ENCODE measurements at places on chromosomes 3 and 15.
A peak's percentile ranks its signal among the peaks of the same experiment; 100 is the strongest.

DNA sequence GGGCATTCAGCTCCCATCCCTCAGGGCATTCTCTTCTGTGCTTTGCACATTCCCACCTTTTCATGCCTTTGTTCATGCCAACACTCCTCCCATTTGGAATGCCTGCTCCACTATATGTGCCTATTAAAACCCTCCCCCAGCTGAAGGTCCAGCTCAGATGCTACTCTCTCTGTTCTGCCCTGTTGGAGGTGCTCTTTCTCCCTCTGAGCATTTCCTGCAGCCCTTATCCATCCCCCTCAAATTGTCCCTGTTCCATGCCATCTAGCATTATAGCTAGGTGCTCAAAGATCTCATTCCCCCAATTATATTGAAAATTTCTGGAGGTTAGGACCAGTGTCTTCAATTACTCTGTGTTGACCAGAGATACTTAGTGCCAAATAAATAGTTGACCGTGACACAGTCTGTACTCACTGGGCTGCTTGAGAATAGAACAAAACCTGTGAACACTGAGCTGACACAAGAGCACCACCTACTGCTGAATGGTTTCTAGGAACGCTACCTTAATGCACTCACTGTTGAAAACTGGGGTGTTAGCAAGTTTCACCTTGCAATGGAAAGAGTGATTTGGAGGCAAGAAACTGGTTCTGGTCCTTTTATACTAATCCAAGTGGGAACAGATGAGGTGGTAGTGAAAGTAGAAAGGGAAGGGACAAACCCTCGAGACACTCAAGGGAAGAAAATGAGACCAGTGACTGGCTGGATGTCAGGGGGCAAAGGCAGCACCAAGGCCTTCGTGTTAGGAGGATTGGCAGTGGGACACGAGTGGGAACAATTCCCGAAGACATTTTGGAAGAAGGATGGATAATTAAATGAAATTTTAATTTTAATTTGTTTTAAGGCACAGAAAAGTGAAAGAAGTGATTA is 289.8 kb upstream of the ROPN1 start:
- peak; percentile 16 for DNase-seq

GRCh38 chr3:85760342-85760741 is 801.6 kb downstream of the CADM2 start:
- DNase-seq = no peak

DNA sequence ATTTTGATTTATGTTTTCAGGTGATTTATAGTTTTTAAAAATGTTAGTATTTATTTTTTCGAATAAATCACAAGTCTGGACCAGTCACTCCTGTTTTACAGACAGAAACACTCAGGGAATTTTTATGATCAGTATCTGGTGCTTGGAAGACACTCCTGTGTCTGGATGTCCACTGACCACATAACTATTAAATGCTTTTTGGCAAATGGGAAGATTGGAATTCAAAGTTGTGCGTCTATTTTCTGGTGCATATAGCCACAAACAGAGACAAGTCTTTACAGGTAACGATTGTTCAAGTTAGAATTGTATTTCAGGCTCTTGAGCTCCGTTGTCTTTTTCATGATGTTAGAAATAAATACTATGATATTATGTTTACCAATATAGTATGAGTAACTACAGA is 12.2 kb downstream of the CP start:
- no peak for DNase-seq

DNA sequence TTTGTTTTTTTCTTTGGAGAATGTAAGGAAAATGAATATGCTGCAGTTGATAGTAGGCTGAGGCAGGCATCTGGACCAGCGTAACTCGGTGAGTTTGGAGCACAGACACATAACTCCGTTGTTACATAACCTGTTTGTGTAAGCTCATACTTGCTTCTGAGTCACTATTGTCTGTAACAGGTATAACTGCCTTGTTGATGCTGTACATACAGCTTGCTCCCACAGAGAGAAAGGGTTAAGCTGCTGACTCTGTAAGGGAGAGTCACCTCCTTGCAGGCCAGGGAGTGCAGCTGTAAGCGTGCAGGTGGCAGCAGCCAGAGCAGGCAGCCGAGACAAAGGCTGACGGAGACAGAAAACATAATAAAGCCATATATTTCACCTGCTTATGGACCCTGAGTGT is 20.4 kb downstream of the RETNLB start:
- no peak for DNase-seq

DNA sequence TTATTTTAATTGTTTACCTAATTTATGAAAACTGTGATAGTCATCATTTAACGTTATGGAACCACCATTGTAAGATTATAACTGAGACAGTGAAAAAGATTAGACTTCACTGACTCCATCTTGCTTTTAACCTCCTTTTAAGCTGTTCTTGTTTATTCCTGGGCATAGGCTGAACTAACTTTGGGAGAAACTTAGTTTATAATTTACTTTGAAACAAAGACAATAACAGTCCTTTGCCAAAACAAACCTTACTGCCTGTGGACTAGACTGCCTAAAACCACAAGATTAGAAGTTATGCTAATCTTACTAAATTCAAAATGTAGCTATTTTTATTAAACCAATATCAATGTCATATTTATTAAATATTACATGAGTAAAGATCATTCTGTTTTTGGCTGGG is 44.3 kb upstream of the TMEM45A start:
- no peak for DNase-seq

- DNase-seq = peak; percentile 19
Measured at GRCh38 chr15:42800731-42801474, 64.0 kb upstream of the CDAN1 start.

DNA sequence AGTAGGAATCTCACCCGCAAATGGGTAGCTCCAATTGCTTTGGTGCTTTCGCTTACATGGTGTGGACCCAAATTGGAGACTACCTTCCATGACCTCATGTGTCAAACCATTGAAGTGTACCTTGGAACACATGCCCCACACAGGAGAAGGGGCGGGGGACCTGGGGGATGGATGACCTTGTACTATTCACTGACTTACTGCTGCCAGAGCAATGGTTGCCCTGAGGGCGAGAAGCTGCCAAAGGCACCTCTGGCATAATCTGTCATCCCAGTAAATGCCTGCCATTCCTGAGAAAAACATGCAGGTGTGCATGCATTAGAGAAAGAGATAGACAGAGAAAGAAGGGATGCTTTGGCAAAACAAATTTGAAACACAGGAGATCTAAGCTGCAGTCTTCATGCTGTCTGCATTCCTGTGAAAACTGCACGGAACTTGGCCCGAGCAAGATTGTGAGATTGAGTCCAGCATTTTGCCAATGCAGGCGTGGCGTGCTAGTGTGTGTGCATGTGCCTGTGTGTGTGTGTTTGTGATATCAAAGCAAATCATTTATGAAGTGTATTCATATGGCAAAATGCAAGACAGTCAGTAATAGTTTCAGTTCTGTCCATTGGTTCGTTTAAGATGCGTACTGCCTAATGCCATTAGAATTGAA is 219.5 kb upstream of the MDFIC2 start:
- no peak for DNase-seq

- DNase-seq = no peak
Measured at GRCh38 chr3:102460579-102460978, 25.8 kb downstream of the ZPLD1 start.

DNA sequence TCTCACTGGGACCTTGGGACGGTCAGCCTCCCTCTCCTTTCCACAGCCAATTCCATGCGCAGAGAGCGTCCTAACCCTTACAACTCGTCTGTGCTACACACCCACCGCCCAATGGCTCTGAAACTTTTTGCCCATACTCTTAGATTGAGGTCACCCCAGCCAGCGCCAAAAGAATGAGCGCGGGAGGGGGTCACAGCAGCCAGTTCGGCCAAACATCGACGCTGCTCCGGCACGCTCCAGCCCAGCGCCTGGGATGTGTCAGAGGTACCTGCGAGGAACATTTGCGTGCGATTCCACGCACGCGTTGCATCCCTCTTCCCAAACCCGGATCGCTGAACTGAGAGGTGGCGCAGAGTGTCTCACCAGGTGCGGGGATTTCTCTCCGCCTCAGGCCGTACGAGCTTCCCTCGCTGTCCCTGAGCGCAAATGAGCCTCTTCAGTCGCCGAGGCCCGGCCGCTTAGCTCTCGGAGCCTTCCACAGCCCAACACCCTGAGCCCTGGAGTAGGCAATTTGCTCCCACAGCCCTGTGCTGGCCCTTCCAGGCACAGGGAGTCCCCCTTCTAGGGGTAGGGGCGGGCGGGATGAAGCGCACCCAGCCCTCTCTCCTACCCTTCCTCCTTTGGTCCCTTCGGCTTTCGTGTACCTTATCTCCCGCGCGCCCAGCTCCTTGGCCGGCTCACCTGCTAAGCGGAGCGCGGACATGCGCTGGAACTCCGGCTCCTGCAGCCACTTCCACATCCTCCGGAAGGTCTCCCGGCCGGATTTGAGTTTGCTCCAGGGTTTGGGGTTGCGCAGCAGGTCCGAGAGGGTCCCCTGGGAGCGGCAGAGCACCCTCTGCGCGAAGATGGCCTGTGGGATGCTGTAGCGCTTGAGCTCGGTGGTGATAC is 1.8 kb downstream of the ONECUT1 start:
- DNase-seq = no peak

DNA sequence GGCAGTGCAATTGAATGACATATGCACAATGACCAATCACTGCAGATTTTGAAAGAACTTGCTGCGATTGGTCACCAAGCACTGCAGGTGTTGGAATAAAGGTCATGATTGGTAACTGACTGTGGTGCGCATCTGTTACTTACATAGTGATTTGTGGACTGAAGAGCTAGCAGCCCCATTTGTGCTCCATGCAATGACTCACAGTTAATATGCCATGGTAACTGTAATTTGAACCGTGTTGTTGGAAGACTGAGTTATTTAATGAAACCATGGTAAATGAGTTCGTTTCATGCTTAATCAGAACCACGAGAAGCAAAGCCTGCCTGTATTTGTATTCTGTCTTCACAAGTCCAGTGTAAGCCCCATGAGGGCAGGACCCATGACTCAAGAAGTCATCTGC is 220.5 kb downstream of the TJP1 start:
- no peak for DNase-seq

DNA sequence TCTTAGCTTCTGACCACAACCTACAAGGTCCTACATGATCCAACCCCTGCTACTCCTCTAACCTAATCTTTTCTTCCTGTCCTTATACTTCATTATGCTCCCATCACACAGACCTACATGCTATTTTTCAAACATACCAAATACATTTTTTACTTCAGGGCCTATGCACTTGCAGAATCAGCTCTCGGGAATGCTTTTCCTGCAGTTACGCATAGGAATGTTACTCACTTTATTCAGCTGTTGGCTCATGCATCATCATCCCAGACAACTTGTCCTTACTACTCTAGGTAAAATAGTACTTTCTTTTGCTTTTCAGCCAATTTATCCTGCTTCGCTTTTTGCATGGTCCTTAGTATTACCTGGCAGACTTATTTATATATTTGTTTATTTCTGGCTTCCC is 105.6 kb downstream of the OXSM start:
- no peak for DNase-seq

GRCh38 chr3:14633819-14634424 is 17.6 kb upstream of the CCDC174 start:
- peak; percentile 75 for DNase-seq

DNA sequence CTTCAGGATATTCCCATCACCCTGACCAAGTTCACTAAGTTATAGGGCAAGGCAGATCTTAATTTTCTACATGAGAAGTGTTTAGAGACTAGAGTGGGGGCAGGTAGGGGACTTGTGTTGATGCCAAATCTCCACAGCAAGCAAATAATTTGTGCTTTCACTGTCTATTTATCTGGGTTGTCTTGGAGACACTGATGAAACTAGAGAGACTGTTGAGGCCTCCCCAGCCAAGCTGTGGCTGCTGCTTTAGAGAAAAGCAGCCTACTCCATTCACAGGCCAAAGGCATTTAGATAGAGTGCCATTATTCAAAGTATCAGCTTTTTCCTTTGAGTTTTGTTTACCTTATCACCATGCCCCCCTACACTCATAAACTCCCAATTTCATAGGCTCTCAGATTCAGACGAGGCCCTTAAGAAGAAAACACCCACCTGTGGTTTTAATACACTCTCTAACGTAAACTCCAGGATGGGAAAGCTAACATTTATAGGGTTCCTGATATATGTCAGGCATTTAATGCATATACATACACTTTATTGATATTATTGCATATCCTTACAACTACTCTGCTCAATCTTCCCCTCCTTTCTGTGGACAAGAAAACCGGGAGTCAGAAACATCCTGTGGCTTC is 130.4 kb upstream of the FOXB1 start:
- no peak for DNase-seq

- no peak for DNase-seq
Measured at GRCh38 chr3:126352476-126353454, 4.4 kb downstream of the KLF15 start.

- no peak for DNase-seq
Measured at GRCh38 chr15:48309740-48310139, 21.5 kb upstream of the DUT start.

GRCh38 chr3:54026543-54026942 is 95.8 kb upstream of the CACNA2D3 start:
- DNase-seq = no peak

- DNase-seq = peak; percentile 8
Measured at GRCh38 chr3:168671091-168671490, 575.4 kb upstream of the GOLIM4 start.

DNA sequence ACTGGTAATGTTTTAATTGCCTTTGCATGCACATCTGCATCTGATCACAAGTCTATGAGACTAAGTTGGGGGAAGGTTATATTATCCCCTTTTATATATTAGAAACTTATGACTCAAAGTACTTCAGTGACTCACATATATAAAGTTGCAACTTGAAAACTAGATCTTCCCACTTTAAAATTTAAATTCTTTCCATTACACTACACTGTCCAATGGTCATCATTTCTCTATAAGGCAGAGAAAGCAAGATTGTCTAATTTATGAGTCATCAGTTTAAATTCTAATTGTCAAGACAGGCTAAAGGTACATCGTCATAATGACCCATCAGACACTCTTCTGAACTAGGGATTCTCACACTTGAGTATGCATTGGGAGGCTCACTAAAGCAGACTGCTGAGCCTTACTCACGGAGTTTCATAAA is 37.9 kb downstream of the CPA3 start:
- DNase-seq = no peak

DNA sequence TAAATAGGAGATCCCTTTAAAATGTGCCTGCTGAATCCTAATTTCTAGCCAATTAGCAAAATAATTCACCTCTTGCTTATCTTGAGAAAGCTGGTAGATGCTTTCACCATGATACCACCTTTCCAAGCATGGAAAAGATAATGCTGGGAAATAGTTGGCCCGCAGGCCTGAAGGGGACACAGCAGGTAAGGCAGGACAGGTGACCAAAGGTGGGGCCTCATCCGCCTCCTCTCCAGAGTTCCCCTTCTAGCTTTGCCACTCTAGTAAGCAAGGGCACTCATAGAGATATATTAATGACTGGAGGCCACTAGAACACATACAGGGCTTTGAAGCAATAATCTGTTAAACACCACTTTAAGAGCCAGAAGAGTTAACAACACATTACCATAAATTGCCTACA is 45.5 kb downstream of the SATB1 start:
- DNase-seq = no peak

- no peak for DNase-seq
Measured at GRCh38 chr3:69690-70089, 126.9 kb upstream of the CHL1 start.

DNA sequence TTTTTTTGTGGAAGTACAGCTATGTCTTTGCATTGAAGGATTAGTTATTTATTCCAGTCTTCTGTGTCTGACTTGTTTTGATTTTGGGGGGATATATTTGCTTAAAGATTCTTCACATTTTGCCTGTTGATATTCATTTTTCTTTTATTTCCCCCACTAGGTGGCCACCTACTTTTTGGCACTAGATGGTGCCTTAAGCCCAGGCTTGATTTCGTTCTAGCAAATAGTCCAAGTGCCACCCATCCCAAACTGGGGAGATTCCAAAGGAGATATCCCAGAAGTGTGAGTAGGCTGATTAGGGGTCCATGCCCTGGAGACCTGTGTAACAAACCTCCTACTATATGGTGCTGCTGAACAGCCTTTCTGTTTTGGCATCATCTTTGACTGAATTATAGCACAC is 80.0 kb upstream of the SPATA16 start:
- DNase-seq = no peak

Measured in hematopoietic multipotent progenitor cell treated with erythropoietin and hydrocortisone succinate and interleukin-3 and kit ligand, for 8 days (in vitro differentiated cells).